Neuronal stem cell (in vitro differentiated cells): ENCODE measurements at places on chromosomes 7 and 10.
A peak's percentile ranks its signal among the peaks of the same experiment; 100 is the strongest.

- DNase-seq: no peak
Observed at GRCh38 chr10:27450225-27450624, 53.9 kb upstream of the RAB18 start.

DNA sequence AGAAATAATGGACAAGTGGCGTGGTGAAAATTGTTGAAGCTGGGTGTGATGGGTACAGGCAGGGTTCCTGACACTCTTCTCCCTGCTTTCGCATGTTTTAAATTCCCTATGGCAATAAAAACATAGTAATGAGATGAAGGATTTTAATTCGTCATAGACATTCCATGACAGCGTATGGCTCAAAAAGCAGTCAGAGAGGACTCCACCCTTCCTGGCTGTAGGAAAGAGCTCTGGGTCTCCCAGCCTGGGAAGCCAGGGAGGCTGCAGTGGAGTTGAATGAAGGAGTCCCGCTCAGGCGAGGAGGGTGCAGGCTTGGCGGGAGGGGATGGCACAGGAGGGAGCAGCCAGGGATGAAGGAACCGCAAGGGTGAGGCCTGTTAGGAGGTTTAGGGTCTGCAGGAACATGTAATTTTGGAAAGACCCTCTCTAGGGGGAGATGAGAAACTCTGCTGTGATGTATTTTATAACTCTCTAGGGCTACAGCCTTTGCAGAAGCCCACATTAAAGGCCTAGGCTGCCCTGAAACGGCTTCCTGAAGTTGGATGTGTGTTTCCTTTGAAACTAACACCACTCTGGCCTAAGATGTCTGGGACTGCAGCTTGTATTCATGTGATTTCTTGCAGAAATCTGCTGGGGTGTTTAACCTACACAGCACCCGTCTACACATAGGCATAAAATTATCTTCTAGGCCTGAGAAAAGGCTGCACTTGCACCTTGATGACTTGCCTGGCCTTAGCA, 7.6 kb upstream of the LARP4B start:
- DNase-seq: no peak

DNA sequence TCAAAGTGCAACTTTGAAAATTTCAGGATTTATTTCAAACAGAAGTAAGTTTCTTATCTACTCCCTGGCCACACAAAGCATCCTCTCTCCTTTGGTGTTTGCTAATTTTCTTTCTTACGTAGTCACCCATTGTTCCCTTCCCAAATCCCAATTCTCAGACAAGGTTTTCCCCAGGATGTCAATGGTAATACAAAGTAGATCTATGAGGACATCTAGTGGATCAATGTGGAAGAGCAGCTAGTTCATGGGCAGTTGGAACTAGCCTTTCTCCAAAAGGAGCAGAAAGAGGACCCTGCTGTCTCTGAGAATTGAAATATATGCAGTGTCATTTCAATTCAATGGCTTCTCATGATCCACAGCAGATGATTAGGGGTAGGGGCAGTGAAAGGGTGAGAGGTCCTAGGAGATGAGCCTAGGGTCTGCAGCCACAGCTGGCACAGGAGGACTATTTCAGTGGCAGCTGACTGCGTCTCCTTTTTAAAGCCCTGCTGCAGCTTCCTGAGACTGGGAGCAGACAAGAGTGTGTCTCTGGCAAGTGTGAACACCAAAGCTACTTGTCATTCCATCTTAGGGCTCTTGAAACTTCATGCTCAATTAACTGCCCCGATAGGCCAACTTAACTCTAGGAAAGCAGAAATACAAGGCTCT, 632.6 kb downstream of the KCNMA1 start:
- DNase-seq: peak; percentile 72

DNA sequence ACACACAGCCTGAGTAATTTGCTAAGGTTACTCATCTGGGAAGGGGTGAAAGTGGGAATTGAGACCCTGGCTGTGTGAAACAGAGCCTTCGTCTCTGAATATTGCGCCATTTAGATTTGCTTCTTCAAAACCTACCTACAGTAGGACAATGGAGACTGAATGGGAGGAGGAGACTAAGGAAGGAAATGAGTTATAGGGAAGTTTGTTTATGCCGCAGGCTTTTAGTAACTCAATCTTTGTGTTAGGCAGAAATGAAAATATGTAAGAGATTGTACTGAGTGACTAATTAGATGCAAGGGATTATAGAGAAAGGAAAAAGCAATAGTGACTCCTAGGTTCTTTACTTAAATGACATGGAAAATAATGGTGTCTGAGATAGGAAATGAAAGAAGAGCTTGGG, 80.2 kb downstream of the KCND2 start:
- DNase-seq: no peak

- DNase-seq: no peak
Observed at GRCh38 chr7:103854611-103855010, 134.8 kb downstream of the RELN start.

DNA sequence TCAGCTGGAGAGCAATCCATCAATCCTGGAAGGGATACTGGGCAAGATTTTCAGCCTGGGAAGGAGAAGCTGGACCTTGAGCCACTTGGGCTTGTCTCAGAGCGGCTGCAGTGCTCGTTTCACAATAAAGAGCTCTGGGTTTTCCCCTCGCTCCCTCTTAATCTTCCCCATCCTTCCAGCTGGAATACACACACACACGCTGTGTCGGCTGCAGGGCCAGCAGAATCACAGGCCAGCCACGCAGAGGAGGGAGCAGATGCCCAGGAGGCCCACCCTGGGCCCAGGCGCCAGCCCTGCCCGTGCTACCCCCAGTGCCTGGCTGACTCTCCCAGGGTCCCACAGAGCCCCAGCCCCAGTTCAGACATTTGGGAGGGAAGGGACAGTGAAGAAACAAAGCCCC, 255.1 kb downstream of the TNS3 start:
- DNase-seq: no peak

GRCh38 chr7:37395618-37396259, 52.9 kb downstream of the ELMO1 start:
- DNase-seq: no peak

DNA sequence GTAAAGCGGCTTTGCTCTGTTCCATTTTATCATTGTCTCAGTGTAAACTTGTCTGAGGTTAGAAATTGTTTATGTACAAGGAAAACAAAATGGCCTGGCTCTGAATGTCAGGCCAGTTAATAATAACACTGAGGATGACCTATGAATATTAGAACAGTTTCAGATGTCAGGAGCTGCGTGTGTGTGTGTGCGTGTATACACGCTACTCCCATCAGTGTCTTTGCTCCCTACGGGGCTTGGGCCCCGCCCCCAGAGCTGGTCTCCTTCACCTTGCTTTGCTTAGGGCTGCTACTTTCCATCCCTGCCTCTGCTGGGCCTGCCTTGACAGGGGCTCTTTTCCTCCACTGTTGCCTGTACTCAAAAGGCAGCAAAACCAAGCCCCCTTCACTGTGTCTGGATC, 142.3 kb upstream of the BET1 start:
- no peak for DNase-seq

DNA sequence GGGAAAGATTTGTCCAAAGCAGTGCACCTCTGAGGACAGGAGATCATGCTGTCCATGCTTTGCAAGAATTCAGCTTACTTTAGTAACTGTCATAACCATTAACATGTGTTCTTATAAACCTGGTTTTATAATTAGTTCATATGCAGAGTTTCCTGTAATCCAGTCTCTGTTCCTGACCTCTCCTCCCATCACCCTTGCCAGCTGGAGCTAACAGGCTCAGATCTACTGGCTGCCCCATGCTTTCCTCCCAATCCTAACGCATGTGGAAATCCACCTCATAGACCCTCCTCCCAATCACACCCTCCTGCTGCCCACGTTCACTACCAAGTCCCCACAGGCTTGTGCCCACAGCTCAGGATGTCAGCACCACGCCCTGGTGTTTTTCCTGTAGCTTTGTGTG, 45.3 kb upstream of the PFKP start:
- DNase-seq: no peak

GRCh38 chr7:33392148-33392547, 262.8 kb downstream of the BBS9 start:
- no peak for DNase-seq

GRCh38 chr7:54360075-54360840, 181.9 kb upstream of the VSTM2A start:
- no peak for DNase-seq

- DNase-seq: no peak
Observed at GRCh38 chr7:151240536-151240935, 8.0 kb downstream of the SMARCD3 start.

DNA sequence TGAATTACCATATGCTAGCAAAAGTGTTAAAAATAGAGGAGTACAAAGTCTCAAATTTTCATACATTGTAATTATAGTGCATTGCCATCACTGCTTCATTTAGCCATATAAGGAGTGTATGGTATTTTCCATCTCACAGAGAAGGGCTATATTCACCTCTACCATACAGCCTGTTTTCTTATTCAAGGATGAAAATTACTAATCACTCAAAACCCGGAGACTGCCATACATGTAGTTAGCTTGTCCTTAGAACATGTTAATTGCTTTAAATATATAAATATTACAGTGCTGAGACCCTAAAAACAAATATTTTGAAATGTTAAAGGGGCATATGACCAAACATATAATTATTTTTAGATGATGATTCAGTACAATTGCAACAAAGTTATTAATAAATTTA, 49.4 kb downstream of the CPEB3 start:
- no peak for DNase-seq

DNA sequence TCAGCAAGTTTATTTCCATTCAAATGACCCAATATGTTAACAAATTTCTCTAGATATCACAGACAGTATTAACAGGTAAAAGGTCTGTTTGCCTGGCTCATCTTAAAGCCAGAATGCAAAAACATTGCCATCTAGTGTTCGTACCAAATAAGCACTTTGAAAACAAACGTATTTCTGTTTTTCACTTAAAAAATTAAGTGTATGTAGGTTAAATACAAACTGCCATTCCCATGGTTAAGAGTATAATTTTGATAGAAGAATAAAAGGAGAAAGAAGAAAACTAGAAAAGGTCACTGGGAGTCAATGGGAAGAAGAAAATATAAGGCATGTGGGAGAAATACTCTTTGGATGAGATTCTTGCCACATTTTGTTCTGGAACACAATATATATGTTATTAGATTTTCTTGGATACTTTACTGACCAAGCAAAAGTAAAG, 51.0 kb downstream of the ORC5 start:
- no peak for DNase-seq

DNA sequence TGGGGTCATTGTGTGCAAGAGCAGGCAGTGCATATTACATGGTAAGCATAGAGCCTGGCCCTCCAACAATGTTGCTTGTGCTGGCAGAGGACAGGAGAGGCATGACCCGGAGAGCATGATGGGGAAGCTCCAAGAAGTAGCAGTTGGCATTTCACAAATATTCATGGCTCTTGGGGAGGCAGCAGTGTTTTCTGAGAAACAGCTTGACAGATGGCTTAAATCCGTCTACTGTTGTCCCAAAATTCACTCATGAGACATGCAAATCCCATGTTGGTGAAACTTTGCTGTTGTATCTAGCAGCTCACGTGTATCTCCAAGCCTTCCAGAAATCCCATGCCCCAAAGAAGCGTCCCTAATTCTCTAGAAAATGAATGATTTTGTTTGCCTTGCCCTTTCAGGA, 487.0 kb downstream of the SORCS3 start:
- DNase-seq: no peak

- DNase-seq: no peak
Observed at GRCh38 chr10:3781468-3782145, 3.4 kb downstream of the KLF6 start.

DNA sequence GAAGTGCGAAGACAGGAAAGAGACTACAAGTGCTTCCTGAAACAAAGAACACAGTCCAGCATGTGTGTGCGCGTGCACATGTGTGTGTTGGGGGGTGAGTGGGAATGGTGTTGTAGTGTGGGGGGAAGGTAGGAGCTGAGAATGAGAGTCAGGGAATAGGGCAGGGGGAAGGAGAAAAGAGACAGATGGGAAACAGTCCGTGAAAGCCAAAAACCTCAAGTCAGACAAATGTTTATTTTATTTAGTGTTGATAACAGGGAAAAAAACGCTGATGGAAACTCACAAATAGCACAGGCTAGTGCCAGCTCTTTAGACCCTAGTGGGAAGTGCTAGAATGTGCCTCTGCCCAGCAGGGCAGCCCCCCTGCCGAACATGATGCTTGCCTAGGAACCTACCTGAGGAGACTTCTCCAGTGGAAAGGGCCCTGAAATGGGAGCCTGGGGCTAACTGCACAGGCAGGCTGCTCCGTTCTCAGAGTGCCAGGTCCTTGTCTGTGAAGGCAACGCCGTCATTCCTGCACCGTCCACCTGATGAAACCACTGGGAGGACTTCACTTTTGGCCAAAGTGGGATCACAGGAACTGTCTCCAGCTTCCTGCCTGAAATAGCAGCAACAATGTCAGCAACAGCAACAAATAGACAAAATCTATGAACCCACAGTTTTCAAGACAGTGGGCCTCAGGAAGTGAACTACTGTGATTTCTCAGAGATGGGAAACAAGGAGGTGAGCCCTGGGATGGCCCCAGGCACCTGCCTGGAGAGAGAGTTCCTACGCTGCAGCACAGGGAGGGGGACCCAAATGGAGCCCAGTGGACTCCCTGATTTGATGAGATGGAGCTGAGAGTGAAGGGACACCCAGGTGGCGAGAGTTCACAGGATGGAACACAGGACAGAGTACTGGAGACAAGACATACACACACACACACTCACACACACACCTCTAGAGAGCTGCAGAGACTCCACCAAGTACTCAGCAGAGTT, 379.7 kb downstream of the RPS24 start:
- no peak for DNase-seq

DNA sequence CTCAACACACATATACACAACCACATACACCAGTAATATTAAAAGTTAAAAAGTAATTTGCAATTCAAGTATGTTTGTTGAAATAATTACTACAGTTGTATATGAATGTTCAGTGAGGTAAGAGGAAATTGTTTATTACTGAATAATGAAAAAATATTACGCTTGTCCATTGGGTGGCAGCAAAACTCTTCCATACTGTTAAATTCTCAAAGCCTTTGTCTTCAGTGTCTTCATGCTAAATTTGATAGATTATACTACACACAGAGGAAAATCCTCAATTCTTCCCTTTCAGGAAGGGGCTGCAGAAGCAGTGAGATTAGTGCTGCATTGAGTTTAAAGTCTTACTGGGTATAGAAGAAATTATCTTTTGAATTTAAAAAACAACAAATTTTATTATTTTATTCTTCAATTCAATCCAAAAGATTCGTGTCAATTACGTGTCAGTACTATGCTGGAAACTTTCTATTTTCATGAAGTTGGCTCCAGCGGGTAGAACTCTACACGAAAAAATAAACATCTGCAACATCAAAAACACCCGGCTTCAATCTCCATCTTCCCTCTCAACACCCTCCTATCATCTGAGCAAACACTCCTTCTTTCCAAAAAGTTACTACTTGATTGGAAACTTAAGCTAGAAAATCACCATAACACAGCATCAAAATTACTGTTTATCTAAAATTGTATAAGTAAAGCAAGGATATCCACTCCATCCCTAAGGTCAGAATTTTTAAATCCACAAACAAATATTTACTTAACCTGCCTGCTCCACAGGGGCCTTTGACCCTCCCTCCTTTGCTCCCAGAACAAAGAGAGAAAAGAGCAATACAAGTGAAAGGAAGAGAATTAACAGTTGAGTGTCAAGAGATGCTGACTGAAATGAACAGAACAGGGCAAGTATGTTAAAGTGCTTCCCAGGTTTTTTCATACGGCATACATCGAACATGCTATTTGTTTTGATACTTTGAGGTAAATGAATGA, 37.0 kb upstream of the TES start:
- peak; percentile 18 for DNase-seq

- DNase-seq: no peak
Observed at GRCh38 chr10:132515811-132516726, 21.5 kb upstream of the INPP5A start.

- peak; percentile 50 for DNase-seq
Observed at GRCh38 chr7:122438006-122438405, 133.5 kb upstream of the FEZF1 start.

- no peak for DNase-seq
Observed at GRCh38 chr10:83542774-83543411, 596.4 kb upstream of the GHITM start.

GRCh38 chr10:28291881-28292297, 11.0 kb downstream of the MPP7 start:
- DNase-seq: no peak
